Mucosa of descending colon (tissue), 3 donors: ENCODE measurements at places on chromosomes 4 and X. TPM values are rescaled to one million over a fixed set of nuclear protein-coding genes. Genes with fewer than 3 reads are reported as not detected.

The CDS1 gene
- total RNA-seq, result 18.9 TPM

GRCh38 chrX:323721-324628, 5.4 kb upstream of the GTPBP6 start:
- DNase-seq, result peak; percentile 65

GRCh38 chr4:4961936-4962335, 57.3 kb downstream of the CYTL1 start:
- no peak for DNase-seq

GRCh38 chr4:172777729-172778431, 390.7 kb upstream of the GALNT7 start:
- no peak for DNase-seq

The CYP2U1 gene
- total RNA-seq, result 3.4 TPM

DNA sequence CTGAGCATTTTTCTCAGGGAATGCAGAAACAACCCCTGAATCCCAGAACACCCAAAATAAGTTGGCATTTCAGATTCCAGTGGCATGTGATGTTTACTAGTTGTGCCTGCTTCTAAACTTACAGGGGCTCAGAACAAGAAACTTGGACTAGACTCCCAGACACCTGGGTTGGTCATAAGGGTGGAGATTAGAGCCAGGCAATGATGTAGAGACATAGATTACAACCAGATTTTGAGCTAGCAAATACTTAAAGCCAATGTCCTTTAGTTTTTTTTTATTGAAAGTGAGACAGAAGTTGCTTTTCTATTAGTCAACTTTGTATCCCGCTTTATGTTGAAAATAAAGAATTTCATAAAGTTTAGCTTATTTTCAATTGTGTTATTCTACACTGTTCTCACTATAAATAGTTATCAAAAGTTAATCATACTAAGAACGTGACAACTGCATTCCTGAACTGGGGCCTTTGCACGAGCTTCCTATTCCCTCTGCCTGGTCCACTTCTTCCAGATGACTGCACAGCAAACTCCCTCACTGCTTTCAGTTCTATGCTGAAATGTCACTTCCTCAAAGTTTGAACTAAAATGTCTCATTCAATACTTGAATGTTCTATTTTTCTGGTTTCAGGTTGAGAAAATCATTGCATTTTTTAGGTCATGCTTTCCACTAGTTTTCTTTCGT, 224.7 kb upstream of the PPP1R2C start:
- DNase-seq, result no peak

DNA sequence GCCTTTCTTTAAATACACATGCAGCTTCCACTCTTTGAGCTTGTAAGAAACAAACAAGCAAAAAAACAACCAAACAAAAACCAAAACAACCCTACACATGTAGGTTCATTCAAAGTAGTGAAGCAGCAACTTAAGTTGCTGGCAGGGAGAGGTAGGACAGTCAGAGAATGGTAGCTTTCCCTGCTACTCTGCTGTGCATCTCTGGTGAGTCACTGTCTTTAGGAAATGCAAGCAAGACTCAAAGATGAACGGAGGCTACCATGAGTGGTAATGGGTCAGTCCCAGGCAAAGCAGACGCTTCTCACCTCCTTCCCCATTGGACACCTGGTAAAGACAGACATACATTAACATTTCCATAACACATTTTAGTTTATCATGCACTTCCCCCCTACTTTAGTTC, 43.2 kb downstream of the PGRMC2 start:
- no peak for DNase-seq

The GALNTL6 gene
- 0.27 TPM for total RNA-seq

DNA sequence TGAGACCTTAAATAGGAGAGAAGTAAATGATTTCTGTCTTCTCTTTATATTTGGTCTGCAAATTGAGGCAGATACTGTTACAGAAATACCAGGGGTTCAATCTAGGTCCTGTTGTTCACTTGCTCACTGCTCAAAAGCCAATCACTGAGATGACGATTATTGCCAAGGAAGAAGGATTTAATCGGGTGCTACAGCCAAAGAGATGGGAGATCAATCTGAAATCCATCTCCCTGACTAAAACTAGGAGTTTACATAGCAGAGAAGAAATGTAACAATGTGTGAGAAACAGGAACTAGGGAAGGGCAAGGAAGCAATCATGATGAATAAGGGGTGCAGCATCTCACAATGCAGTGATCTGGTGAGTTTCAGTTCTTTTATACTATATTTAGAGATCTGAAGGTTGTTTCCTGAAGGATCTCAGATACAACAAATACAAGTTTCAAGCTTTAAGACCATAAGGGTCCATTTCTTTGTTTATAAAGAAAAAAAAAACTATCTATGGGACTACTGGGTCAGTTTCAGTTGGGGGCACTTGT, 117.9 kb upstream of the FAM9B start:
- DNase-seq, result no peak

DNA sequence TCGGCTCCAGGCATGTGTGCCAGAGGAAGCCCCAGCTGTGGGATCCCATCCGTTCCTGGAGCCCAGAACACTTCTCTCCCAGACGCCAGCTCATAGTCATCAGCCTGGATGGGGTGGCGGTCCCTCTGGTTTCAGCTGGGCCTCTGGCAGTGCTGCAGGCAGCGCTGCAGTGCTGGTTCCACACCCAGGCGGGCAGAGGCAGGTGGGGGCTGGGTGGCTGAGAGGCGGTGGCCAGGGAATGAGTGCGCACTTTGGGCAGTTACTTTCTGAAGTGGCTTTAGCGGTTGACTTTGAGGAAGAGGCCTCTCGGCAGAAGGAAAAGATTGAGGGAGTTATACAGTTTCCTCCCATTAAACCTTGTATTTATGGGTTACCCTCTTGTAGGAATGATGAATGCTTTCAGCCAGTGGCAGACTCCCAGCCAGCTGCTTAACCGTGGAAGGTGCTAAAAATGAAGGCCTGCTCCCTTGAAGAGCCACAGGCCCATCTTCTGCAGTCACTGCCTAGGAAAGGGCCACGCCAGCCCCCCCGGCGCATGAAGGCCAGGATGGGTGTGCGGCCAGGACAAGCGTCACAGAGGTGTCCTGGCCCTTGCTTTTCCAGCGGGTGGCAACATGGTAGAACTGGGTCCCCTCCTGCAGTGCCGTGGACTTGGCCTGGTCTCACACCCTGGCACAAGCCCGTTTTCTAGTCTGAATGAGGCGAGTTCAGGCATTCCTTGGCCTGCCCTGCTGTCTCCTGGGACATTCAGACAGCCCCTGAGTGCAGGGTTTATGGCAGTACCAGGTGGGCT, 9.9 kb downstream of the TADA2B start:
- no peak for DNase-seq

The TEX13B gene
- not detected for total RNA-seq

The CTAG2 gene
- not detected for total RNA-seq

The SCRG1 gene
- 0.06 TPM for total RNA-seq

The GYG2 gene
- total RNA-seq, result 3.7 TPM

DNA sequence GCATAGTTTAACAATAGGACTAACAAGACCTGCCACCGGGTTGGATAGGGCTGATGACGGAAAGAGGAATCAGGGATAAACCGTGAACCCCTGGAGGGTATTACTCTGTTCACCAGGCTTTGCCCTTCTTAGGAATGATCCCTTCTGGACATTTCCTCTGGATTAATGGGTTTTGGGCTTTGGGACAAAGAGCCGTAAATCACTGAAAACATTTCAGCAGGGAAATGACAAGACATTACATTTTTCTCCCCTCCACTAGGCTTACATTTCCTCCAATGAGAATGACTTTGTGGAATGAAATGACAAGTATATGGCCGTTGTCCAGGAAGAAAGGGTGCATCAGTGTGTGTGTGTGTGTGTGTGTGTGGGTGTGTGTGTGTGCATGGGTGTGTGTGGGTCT, 25.9 kb upstream of the RBPJ start:
- DNase-seq, result no peak

- DNase-seq, result no peak
These were observed 76.3 kb downstream of the SOWAHB start for GRCh38 chr4:76821641-76822040.

DNA sequence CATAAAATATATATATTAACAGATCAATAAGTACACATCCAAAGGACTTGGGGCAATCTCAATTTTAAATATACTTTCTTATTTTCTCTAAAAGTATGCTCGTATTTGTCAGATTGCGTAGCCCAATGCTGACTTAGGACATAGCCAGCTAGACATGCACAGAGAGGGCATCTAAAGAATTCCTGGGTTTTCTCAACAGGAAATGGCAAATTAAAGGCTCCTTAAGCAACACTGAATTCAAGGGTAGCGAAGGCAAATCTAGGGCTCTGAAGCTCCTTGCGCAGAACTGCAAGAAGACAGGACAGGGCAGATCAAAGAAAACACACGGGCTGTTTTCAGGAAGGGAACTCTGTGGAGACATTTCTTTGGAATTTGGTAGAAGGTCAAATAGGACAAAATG, 94.6 kb upstream of the FTHL17 start:
- DNase-seq, result no peak

The LUZP4 gene
- not detected for total RNA-seq

The NKX3-2 gene
- 0.72 TPM for total RNA-seq

The MGARP gene
- total RNA-seq, result not detected

The NXF3 gene
- total RNA-seq, result 0.75 TPM

DNA sequence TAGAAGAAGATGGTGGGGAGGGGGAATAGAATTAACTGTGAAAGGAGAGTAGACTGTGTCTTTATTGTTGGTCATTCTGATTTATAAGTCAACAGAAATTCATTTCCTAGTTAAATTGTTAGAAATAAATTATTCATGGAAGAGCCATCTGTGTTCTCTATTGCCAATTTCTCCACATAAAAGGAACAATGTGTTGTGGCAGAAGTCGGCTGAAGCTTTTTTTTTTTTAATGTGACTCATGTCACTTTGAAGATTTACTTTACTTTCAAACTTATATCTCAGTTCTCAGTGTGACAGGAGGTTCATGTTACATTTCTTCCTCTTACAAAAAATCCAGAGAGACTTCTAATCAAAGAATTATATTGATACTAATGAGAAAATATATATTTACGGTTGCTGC, 60.5 kb downstream of the CPE start:
- no peak for DNase-seq

DNA sequence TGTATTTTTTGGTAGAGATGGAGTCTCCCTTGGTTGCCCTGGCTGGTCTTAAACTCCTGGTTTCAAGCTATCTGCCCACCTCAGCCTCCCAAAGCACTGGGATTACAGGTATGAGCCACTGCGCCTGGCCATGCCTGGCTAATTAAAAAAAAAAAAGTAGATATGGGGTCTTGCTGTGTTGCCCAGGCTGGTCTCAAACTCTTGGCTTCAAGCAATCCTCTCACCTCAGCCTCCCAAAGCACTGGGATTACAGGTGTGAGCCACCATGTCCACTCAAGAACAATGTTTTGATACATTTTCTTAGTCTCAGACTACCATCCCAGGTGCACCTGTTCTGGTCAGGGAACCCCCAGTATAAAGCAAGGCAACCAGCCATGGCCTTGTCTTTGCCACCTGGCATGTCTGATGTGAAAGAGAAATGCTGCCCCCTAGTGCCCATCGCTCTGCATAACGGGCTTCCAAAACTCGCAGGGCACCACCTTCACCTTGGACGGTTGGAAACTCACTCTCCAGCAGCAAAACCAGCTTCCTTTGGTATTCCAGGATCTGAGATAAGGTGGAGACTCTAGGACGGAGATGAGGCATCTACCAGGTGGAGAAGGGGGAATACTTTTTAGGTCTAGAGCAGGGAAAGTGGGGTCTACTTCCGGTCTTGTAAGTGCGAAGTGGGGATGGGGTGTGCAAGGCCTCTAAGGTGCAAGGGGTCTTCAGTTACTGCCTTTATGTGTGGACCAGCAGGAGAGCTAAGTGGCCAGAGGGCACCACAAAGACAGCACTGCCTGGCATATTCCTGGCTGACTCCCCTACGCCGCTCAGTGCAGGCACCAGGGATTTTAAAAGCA, 47.7 kb upstream of the AFAP1 start:
- peak; percentile 92 for DNase-seq

The OPRPN gene
- not detected for total RNA-seq

GRCh38 chr4:81137446-81137845, 77.6 kb downstream of the PRKG2 start:
- no peak for DNase-seq
